ENCODE measurements at places on chromosomes 5 and 9.
A peak's percentile ranks its signal among the peaks of the same experiment; 100 is the strongest.

GRCh38 chr5:144503123-144503522, 332.4 kb downstream of the KCTD16 start:
- no peak for DNase-seq

- DNase-seq, result no peak
Observed at GRCh38 chr5:103216137-103216536, 42.4 kb upstream of the MACIR start.

DNA sequence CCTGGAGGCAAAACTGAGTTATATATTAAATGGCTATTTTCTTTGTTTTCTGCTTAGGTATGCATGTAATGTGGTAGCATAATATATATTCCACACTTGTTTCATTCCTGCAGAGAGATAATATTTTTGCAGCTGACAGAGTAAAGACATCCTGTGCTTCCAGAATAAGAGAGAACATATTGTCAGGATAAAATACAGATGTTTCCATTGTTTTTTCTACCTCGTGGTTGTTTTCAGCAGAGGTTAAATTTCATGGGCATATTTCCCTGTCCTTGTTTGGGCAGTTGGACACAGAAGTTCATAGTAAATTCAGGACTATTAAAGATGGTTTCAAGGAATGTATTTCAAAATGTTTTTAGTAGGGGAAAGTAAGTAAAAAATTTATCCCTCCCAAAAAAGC, 47.6 kb upstream of the MEGF10 start:
- no peak for DNase-seq

GRCh38 chr9:126952205-126952977, 37.8 kb downstream of the RALGPS1 start:
- no peak for DNase-seq

DNA sequence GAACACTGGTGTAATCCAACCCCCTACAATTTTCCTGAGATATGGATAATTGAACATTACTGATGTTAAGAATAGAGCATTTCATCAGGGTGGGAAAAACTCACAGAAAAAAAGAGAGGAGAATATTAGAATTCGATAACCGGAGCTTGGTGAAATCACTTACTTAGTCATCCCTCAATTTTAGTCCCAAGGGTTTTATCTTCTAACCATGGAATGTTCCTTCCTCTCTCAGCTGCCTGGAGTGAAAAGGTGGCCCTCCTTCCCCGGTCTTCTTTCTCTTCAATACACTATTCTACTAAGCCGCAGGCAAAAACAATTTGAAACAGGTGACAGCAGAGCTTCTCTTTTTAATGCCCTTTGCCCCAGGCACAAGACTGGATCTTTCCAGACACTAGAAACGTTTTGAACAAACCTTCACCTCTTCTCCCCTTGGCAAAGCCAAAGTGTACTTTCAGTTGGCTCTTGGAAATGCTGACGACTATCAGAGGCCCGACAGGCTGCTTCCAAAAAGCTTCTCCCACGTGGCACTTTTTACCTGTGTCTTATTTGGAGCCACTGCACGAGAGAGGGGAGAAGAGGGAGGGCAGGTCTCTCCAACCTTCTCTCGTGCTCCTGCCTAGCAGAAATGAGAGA, 543.9 kb downstream of the TLE1 start:
- DNase-seq, result no peak

DNA sequence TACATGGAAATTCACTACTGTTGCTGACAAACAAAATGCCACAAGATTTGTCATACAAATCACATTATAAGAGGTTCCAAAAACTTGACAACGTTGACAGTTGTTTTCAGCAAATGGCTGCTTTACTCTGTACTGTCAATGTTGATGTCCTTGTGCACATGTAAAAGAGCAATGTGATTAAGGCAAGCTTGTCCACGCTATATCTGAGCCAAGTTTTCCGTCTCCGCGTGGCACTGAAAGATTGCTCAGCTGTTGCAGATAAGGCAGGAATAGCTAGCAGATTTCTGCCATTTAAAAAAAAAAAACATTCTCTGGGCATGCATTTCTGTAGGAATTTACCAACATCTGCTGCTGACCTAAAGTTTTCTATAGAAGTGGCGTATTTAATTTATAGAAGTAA, 46.4 kb upstream of the MEF2C start:
- DNase-seq, result no peak

GRCh38 chr9:93650448-93650847, 74.1 kb downstream of the PHF2 start:
- no peak for DNase-seq

DNA sequence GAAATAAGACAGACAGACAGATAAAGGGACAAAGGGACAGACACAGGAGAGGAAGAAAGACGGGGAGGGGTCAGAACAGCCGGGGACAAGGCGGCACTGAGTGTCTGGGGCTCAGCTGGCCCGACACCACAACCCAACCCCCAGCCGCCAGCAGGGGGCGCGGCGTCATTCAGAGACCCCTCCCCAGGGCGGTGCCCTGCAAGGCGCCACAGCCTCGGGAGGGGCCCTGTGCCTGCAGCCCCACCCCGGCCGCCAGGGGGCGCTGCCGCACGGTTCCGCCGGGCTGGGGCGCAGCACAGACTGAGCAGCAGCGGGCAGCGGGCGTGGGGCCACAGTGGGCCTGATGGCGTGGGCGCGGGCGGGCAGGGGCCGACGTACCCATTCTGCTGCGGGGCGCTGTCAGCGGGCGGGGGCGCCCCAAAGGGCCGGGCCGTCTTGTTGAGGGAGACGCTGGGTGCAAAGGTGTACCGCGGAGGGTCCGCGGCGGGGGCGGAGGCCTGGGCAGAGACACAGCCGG, 5.9 kb downstream of the PDLIM7 start:
- DNase-seq, result no peak

DNA sequence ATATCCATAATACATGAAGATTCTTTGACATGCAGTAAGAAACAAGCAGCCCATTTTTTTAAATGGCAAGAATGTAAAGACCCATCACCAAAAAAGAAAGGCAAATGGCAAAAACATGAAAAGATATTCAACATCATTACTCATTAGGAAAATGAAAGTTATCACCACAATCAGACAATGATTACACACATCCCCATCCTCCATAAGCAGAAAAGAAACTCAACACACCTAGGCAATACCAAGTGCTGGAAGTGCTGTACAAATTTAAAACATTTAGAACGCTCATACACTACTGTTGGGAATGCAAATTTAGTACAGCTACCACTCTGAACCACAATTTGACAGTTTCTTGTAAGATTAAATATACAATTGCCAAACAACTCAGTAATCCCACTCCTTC, 466.7 kb downstream of the ACTL7B start:
- DNase-seq, result no peak

DNA sequence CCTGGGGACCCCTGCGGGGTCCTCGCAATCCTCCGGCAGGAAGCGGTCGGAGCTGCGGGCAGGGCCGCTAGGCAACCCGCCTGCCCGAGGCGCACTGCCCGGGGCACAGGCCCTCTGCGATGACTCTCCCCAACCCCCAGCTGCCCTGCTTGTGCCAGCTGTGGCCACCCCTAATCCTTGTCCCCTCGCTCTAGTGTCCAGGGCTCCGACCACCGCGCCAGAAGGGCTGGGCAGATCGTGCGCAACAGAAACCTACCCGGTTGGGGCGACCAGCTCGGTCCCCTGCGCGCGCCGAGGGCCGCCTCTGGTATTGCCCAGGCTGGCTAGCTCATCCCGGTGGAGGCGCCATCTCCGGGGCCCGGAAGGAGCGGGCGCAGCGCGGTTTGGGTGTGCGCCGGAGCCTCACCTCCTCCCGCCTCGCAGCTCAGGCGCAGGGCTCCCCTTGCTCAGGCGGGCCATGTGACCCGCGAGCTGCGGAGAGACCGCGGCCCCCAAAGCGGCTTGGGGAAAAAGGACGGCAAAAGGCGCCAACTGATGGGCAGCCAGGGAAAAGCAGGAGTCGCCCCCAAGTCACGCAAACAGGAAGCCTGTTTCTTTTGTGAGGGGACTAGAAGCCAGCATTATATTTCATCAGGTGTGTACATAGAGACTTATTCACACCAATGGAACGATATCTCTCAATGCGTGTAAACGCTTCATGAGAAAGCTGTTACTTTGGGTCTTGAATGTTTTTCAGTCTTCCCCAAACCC, 46.8 kb upstream of the RNF20 start:
- no peak for DNase-seq

DNA sequence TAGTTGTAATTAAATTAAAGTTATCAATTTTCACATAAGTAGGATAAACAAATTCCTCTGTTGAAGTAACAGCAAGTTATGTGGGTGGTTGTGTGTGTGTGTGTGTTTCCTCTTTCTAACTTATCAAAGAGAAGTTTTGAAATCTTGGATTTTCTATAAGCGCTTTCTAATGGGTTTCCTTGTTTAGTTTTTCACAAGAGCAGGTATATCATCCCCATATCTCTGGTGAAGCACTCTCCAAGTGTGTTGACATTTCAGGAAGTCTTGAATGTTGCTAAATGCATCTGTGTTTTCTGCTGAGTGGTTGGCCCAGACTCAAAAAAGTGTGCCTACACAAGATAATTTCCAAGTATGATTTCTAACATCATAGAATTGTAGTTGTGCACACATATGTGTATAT, 43.3 kb downstream of the PRDM6 start:
- no peak for DNase-seq

- no peak for DNase-seq
Observed at GRCh38 chr5:143781993-143782520, 29.9 kb upstream of the HMHB1 start.

GRCh38 chr5:174151599-174152181, 106.2 kb downstream of the NSG2 start:
- DNase-seq, result no peak

GRCh38 chr5:33657804-33658440, 217.2 kb downstream of the TARS1 start:
- no peak for DNase-seq

DNA sequence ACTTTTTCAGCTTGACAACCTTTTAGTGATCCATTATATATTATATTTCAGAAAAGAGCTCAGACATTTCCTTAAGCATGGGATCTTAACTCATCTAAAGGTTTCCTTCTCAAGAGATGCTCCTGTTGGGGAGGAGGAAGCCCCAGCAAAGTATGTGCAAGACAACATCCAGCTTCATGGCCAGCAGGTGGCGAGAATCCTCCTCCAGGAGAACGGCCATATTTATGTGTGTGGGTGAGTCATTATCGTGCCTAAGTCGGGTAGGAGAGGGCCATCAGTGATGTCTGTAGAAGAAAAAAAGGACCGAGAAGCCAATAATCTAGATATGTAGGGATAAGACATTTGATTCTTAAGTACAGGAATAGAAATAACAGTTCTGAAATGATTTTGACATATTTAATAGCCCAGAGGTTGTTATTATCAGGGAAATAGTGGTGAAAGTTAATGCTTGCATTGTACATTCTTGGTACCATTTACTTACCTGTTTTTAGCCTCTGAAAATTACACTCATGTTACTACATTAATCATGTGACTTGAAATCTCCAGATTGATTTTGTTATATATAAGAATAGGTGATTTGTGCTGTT, 28.2 kb downstream of the MTRR start:
- DNase-seq, result peak; percentile 26

GRCh38 chr5:151034422-151035379, 14.3 kb downstream of the GPX3 start:
- DNase-seq, result no peak

DNA sequence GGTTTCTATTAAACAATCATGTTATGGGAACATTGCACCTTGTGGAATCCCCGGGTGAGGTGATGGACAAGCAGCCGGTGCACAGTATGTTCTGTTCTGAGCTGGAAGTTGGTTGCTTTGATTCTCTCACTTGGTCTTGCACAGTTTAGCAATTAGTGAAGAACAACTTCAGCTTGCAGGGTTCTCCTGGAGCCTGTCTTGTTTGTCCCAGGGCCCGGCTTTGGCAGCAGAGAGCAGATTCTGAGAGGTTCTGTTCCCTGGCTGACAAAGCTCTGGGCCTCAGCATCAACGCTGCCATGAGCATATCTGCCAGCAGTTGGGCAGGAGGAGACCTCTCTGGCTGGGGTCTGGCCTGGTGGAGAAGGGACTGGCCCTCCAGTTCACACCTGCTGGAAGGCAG, 16.9 kb downstream of the GADD45G start:
- no peak for DNase-seq

DNA sequence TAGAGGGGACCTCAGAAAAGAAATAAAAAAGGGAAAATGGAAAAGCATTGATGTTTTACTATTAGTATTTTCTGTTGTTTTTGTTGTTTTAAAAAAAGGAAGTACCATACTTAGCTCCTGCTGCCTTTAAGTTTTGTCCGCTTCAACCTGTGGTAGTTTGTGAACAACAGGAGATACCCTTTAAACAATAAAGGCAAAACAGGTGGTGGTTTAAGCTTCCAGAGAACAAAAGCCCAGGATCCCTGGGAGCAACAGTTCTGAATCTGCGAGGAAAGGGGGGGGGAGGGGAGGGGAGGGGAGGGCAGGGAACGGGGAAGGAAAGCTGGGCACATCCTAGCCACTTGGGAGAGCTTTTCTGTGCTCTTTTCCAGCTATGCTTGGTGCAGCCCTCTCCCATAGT, 2.1 kb upstream of the PSIP1 start:
- no peak for DNase-seq

GRCh38 chr9:96117398-96118080, 184.4 kb downstream of the HSD17B3 start:
- no peak for DNase-seq

DNA sequence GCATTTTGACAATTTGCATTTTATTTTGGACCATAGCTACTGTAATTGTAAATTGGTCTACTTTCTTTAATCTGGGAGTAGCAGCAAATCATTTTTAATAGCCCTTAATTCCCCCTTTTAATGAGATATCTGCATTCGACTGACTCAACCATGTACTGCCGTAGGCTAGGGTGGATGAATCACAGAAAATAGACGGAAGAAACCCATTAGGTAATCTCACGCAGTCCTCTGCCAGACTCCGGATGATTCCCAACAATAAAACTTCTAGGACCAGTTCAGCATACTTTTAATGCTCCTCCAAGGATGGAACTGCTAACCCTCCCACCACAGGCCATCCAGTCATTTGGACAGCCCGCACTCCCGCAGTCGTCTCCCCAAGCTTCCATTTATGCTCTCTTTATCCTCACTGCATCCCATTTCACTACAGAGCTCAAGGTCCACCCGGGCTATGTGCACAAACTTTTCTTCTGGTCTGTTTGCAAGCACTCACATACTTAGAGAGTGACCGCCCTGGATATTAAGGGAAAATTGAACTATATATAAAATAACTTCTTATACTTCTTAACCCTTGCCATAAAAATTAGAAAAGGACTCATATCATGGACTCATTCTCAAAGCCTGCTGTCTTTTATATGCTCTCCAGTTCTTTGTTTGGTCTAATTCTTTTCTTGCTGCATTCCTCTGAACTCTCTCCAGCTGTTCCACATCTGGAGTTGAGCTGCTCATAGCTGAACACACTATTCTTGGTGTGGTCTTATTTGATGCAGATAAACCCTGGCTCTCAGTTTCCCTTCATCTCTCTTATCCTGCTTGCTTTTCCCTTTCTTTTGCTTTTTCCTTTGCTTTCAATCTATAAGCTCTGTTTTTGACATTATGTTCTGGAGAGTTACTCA, 326.6 kb downstream of the ARL15 start:
- no peak for DNase-seq

DNA sequence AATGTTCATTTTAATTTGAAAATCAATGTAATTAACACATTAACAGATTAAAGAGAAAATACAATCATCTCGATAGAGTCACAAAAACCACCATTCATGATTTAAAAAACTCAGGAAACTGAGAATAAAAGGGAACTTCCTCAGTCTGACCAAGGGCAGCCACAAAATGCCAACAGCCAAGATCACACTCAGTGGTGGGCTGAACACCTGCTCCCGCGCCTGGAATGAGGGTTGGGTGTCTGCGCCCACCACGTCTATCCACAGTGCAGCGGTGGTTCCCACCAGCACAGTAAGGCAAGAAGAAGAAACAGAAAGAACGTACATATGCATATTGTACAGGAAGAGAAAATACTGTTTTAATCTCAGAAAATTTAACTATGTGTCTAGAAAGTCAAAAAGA, 11.7 kb upstream of the NSMF start:
- no peak for DNase-seq

GRCh38 chr9:120307599-120307998, 272.4 kb downstream of the CDK5RAP2 start:
- DNase-seq, result no peak
